Activated T-cell treated with anti-CD3 and anti-CD28 coated beads, Interleukin-2, amount 50 U/mL, for 72 hours (primary cell): ENCODE measurements at places on chromosomes 12 and 14. TPM values are rescaled to one million over a fixed set of nuclear protein-coding genes. Genes with fewer than 3 reads are reported as not detected.

DNA sequence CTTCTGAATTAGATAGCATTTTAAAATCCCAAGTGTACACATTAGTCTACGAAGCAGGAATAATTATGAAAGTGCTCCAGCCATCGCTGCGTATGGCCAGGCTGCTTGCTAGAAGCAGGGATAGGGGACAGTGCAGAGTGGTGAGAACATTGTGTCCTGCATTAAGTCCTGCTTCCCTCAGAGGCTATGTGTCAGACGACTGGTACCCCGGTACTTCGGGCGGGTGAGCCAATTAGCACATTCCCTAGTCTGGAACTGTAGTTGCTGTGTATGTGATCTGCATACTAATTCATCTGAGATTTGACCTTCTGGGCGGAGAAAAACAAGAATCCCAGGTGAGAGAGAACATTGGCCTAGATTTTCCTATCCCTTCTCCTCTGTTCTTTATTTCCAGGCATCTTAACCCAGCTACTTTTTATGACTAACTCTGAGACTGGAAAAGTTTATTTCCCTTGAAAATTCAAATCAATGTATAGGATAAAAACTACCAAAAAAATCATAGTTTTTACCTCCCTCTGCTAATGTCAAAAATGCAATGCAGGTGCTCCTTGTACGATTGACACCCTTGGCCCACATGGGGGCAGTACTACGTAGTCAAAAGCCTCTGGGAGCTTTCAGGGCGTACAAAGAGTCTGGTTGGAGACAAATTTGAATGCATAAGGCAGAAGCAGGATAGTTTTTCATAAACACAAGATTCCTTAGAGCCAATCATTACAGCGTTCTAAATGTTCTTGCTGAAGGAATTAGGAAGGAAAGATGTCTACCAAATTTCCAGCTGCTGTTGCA lies 764.3 kb downstream of the NOVA1 start:
- DNase-seq = no peak

- DNase-seq = peak; percentile 79
These were observed 52.3 kb downstream of the NEUROD4 start for GRCh38 chr12:55072083-55072482.

DNA sequence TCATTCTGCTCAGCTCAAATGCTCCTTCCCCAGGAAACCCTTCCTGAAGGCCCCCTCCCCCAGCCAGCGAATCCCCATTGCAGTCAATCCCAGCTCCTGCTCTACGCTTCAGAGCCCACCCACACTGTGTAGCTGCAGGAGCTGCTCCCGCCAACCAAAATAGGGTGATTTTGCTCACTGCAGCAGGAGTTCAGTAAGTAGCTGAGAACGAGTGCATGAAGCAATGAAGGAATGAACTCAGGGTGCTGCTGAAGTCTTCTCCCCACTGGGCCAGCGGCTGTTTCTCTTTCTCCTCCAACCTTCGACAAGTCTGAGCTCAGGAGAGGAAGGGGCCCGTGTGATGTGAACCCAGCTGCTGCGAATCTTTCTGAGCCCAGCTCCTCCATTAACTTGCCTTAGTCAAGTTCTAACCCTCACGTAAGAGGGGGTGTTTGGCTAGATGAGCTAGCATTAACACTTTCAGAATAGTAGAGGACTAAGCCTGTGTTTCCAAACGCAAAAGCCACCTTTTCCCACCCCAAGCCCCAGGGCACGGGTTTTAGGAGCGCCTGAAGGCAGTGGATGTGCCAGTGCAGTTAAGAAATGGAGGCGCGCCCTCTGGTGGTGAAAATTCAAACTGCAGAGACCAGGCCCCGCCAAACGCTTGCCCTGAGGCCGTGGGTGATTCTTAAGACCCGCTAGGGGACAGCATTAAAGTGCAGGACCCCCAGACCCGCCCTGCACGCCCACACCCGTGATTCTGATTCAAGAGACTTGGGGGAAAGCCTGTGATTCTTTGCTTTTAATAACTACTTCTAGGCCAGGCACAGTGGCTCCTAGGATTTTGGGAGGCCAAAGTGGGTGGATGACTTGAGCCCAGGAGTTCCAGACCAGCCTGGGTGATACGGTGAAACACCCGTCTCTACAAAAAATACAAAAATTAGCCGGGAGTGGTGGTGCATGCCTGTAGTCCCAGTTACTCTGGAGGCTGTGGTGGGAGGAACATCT lies 11.9 kb upstream of the SERPINA4 start:
- peak; percentile 53 for DNase-seq

The MFAP5 gene
- total RNA-seq = not detected

DNA sequence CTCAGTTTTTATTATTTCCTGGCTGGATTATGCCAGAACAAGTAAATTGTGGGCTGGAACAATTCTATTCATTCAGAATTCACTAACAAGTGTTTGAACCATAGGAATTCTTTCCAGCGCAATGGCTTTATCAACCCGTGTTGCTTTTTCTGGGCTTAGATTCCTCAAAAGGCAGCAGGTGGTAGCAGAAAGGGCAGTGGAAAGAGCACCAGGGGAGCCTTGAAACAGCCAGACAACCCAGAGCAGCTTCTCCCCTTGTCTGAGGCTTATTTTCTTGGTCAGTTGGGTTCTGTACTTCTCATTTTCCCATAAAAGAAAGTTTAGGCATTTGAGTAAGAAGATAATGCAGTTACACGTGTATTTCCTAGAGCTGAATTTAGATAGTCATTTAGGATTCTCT lies 130.7 kb downstream of the OTOGL start:
- DNase-seq = no peak

DNA sequence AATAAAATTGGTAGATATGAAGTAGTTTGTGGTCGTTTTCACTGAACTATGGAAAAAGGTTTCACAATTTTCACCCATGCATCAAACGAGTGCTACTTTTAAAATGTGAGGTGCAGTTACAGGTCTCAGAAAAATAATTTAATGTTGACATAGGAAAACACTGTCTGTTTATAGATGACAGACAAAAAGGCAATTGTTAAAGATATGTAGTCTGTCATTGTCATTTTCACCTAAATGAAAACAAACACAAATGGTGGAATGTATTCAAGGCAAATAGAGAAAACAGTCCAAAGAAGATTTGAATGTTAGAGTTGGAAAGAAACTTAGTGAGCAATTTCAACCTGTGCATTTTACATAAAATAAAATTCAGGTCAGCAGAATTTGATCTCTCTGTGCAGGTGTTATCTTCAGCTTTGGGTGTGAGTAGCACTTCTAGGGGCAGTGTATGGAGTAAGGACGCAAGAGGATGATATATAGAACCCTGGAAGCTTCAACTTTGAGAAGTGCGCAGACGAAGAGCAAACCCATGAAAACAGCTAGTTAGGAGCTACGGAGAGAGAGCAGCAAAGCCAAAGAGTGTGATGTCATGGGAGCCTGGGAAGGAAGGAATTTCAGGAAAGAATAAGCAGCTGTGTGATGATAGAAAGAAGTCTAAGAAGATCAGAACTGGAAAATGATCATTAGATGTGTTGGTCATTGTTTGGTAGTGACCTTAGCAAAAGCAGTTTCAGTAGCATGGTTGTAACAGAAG lies 6.2 kb downstream of the RERG start:
- DNase-seq = no peak

The KLRC2 gene
- total RNA-seq = 1.4 TPM
